ENCODE measurements at places on chromosomes 5 and 9.

- no peak for DNase-seq
These were observed 572.1 kb downstream of the ACTL7B start for GRCh38 chr9:108283696-108284095.

DNA sequence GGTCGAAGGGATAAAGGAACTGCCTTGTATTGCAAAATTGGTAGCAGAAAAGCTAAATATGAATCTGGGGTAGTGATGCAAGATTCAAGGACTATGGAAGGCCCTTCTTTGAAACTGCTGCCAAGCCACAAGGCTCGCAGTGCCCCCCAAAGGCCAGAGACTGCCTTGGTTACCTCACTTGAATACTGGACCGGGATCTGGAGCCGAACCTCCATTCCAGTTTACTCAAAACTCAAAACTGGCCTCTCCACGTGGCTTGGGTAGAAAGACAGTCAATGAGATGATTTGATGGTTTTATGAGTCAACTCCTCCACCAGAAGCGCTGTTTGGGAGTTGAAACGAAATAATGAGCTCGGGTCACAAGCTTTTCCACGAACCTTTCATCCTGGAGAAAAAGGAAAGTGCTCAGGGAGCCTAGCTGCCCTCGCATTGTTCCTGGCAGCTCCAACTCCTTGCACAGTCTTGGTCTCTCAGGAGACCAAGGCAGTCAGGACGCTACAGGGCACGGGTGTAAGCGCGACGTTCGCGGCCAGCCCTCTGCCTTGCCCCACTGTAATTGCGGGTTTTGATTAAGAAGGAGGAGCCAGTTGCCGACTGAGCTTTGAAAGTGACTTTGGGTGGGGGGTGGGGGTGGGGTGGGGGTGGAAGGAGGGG lies 2.8 kb downstream of the ST8SIA4 start:
- DNase-seq: no peak

DNA sequence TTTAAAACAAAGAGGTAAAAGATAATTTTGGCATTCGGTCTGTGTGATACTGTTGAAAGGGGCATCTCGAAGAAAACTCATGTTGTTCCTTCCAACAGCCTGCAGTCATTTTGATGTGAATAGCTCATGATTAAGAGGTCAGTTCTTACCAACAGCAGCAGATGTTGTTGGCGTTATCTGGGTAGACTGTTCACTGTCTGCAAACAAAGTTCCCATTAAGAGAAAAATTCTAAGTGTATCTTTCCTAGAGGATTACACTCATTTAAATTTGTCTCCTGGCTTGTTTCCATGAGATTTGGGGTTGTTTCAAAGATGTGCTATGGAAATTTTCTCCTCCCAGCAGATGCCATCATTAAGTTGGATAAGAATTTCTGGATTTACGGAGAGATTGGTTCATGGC lies 138.2 kb upstream of the RORB start:
- DNase-seq: no peak

DNA sequence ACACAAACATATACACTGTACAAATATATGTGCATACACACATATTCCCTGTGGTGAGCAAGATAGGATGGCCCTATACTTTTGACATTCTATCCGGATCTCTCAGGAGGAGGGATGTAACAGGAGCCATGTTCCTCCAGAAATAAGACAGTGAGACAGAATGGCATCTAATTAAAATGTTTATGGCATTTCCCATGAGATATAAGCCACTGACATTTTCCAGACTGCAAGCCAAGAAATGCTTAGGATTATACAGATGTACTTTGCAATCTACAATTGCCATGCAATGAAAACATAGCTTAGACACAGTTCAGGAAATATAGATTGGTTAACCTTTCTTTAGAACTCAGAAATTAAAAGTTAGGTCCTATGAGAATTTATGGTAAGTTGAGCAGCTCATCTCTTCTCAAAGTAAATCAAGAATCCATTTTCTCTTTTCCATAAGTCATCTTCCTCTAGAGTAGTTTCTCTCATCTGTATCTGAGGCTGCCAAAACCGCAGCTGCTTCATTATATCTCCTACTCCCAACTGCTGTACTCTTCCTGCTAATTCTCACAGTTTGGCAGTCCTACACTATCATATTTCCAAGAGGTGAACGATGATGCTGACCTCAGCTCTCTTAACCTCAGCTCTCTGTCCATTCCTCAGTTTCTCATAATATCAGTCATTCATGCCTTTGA lies 1719.1 kb downstream of the MAT2B start:
- no peak for DNase-seq

- DNase-seq: no peak
These were observed 463.3 kb upstream of the DMAC1 start for GRCh38 chr9:8262625-8263622.

- DNase-seq: no peak
These were observed 192.4 kb downstream of the SEMA6A start for GRCh38 chr5:116382032-116382873.

DNA sequence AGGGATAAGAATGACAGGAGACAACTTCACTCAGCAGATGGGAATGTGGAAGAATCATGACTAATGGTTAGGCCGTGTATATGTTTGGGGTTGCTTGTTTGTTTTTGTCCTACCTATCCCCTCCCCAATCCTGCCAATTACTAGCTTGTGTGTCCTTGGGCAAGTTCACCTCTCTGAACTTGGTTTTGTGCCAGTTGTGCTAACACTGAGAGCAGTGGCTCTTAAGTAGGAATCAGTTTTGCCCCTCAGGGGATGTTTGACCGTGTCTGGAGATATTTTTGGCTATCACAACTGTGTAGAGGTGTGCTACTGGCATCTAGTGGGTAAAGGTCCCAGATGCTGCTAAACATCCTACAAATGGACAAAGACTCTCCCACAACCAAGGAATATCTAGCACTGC lies 287.0 kb downstream of the DMRT2 start:
- no peak for DNase-seq

GRCh38 chr9:69946800-69947437 lies 96.7 kb upstream of the MAMDC2 start:
- DNase-seq: peak; percentile 60

GRCh38 chr5:67190861-67191260 lies 5.7 kb downstream of the CD180 start:
- no peak for DNase-seq

GRCh38 chr9:86526021-86526420 lies 171.8 kb upstream of the TUT7 start:
- no peak for DNase-seq

GRCh38 chr9:126955811-126956210 lies 41.2 kb downstream of the RALGPS1 start:
- DNase-seq: no peak

- no peak for DNase-seq
These were observed 9.3 kb downstream of the CAST start for GRCh38 chr5:96671441-96671840.

DNA sequence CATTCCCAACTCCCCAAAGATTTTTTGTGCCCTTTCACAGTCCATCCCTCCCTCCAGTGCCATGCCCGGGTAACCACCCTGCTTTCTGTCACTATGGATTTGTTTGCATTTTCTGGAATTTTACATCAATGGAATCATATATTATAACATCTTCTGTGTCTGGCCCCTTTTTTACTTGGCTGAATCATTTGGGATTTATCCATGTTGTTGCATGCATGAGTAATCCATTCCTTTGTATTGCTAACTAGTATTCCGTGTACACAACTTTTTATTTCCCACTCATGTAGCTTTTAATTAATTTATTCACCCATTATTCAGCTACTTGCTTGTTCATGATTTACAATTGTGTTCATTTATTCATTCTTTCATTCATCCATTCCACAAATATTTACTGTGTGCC lies 94.1 kb downstream of the FGF18 start:
- DNase-seq: no peak

DNA sequence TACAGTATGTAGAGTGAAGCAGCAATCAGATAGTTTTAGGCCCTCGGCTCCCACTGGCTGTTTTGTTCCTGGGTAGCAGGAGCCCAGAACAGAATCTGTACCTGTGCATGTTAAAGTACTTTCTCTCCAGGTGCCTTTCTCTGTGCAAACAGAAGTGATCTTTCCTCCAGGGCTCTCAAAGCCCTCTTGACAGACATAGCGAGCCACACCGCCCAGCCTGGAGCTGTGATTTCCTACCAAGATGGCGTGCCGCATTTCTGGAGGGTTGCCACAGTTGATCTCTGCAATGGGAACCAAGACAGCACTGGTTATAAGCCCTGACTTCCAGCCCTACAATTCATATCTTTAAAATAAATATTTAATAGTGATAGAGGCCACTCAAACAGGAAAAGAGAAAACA lies 50.9 kb downstream of the SUSD1 start:
- DNase-seq: no peak

DNA sequence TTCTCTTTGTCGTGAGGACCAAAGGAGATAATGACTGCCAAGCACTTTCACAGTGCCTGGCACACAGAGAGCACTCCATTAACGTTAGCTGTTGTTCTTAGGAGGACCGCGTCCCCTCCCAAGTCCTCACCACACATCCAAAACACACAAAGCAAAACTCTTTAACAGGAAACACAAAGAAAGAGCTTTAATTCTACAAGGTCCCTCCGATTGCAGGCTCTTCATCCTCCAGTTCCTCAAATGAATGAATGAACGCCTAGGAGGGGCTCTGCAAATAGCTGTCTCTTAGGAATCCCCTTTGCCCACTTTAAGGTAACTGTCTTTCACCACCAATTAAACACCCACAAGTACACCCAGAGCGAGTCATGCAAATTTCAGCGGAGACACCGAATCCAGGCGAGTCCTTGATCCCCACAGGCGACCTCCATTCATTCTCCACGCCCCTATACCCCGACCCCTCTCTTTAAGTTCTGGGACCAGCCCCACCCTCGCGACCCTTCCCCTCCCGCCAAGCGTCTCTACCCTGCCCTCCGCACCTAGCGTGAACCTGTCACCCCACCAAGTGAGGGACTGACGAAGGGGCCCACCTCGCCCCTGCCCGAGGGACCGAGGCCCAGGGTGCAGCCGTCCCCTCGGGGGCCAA lies 644 bp downstream of the TSC1 start:
- no peak for DNase-seq

DNA sequence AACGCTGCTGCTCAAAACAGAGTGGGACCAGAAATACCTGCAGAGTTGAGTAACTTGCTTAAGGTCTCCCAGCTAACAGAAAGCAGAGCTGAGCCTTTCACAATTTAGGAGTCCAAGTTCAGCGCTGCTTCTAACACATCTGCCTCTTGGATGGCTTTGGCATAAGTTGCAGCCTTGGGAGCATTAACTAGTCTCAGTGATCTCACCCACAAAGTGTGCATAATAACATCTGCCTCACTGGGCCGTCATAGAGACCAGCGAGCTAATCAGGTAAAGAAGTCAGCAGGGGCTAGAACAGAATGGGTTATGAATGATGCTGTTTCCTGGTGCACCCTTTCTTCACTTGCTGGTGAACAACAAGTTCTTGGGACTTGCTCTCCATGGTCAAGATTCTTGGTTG lies 36.5 kb downstream of the WWC1 start:
- DNase-seq: no peak

GRCh38 chr9:120983259-120983837 lies 56.8 kb upstream of the TRAF1 start:
- no peak for DNase-seq

GRCh38 chr5:8767111-8767510 lies 778.8 kb downstream of the SEMA5A start:
- DNase-seq: no peak

GRCh38 chr9:126157826-126158587 lies 168.6 kb upstream of the MVB12B start:
- no peak for DNase-seq

- no peak for DNase-seq
These were observed 53.7 kb upstream of the FABP6 start for GRCh38 chr5:160175438-160176218.

DNA sequence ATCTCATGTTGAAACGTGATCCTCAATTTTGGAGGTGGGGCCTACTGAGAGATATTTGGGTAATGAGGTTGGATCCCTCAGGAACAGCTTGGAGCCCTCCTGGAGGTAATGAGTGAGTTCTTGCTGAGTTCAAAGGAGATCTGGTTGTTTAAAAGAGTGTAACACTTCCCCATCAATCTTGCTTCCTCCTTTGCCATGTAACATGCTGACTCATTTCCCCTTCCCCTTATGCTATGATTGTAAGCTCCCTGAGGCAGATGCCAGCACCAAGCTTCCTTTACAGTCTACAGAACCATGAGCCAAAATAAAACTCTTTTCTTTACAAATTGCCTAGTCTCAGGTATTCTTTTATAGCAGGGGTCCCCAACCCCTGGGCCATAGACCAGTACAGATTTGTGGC lies 352.3 kb downstream of the SLCO4C1 start:
- no peak for DNase-seq

- peak; percentile 16 for DNase-seq
These were observed 696.9 kb downstream of the MAT2B start for GRCh38 chr5:164202338-164202737.

DNA sequence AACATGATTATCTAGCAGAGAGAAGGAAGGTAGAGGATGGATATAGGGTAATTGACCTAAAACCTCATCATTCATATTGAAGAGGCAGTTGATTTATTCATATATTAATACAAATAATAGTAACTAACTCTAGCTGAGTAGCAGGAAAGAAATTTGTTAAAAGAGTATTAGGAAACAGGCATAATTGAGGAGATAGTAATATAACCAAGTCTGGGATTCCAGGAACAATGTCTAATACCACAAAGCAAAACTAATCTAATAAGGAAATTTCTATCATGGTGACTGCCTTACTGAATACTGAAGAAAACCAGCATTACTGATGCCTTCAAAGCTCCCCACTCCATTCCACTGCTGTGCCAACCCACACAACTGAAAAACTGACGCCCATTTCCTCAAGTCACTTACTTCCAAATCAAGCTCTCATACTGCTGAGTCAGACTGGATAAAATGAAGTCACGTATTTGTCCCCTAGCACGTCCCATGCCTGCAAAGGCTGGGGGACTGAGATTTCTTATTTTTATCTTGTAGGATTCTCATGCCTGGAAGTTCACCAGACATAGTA lies 153.9 kb downstream of the SMC2 start:
- no peak for DNase-seq

DNA sequence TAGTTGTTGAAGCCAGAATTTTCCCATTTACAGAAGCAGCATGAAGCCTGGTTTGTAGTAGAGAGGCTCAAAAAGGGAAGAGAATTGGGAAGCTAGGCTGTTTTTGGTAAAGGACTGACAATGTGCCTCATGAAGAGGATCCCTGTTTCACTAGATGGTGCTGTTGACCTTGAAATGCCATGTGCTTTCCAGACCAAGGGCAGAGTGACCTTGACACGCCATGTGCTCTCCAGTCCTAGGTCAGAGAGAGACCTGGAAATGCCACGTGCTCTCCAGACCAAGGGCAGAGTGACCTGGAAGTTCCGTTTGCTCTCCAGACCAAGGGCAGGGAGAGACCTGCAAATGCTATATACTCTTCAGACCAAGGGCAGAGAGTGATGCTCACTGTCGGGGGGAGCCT lies 32.0 kb downstream of the UNC13B start:
- DNase-seq: no peak
